ENCODE measurements at places on chromosomes 1 and 21.

GRCh38 chr1:217240656-217241055 is 390.2 kb downstream of the GPATCH2 start:
- DNase-seq = no peak

GRCh38 chr1:200147094-200147493 is 119.6 kb downstream of the NR5A2 start:
- no peak for DNase-seq

GRCh38 chr1:234730475-234730769 is 120.4 kb upstream of the IRF2BP2 start:
- no peak for DNase-seq

- no peak for DNase-seq
Observed at GRCh38 chr1:99566290-99567021, 79.5 kb upstream of the PALMD start.

DNA sequence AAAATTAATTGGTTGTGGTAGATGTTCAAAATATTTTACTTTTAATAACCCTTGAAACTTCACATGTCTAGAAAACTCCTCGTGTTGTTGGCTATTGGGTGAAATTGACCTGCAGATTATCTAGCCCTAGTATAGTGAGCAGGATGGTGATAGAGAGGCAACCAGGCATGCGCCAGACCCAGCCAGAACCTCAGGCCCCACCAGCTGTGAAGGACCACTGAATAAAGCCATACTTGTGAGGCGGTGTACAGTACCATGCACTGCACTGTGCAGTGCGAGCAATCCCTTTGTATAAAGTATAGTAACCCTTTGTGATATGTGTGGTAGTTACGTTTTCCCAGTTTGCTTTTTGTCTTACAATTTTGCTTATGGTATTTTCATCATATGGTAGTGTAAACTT is 8.5 kb downstream of the TTF2 start:
- DNase-seq = no peak

- DNase-seq = no peak
Observed at GRCh38 chr1:93625582-93626327, 55.9 kb downstream of the BCAR3 start.

DNA sequence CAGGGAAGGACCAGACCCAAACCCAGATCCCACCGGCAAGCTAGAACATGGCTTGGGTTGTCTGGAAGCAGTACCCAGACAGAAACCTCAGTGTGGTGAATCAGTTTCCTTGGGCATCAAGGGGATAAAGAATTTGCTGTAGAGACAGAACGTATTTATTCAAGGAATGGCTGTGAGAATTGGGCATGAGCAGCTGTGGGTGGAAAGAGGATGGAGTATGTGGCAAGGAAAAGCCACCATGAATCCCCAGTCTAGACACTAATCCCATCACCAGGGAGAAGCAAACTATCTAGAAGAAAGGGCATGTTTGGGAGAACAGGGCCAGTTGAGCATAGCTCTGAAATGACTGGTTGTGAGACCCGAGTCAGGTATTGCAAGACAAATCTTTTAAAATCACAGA is 109.2 kb downstream of the TOMM20 start:
- DNase-seq = no peak

- no peak for DNase-seq
Observed at GRCh38 chr21:14366998-14367397, 15.9 kb downstream of the HSPA13 start.

GRCh38 chr1:171623651-171624331 is 1.7 kb downstream of the MYOCOS start:
- DNase-seq = no peak

DNA sequence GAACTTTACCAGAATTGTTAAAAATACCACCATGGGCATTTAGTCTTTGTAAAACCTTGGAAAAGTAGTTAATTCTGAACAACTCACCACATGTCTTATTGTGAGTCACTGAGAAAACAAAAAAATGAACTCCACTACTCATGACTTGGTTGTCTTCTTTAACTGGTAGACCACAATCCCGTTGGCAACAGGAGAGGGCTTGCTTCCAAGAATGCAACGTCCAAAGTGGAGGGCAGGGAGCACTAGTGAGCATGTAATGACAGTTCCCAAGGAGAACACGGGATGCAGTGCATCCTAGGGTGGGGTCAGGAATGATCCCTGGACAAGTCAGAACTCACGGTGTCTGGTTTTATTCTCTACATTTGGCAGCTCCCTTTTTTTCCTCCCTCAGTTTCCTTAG is 15.2 kb upstream of the HMCN1 start:
- DNase-seq = no peak

DNA sequence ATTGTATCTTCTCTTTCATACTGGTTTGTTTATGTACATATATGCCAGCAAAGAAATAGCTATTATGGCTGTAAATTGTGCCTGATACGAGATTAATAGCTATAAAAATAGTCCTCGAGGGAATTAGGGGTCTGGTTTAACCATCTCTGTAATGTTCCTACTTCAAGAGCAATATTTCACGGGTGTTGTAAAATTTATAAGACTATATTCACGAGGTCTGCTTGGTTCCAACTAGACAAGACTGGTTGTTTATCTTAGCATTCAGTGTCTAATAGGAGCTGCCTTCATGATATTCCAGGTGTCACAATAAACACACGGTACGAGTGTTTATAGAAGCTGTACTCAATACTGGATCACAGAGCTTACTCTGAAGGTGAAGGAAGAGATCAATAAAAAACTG is 389.9 kb downstream of the SIPA1L2 start:
- no peak for DNase-seq

- DNase-seq = no peak
Observed at GRCh38 chr1:42945164-42945563, 13.5 kb downstream of the SLC2A1 start.

GRCh38 chr21:35208104-35208503 is 159.0 kb upstream of the RUNX1 start:
- no peak for DNase-seq

DNA sequence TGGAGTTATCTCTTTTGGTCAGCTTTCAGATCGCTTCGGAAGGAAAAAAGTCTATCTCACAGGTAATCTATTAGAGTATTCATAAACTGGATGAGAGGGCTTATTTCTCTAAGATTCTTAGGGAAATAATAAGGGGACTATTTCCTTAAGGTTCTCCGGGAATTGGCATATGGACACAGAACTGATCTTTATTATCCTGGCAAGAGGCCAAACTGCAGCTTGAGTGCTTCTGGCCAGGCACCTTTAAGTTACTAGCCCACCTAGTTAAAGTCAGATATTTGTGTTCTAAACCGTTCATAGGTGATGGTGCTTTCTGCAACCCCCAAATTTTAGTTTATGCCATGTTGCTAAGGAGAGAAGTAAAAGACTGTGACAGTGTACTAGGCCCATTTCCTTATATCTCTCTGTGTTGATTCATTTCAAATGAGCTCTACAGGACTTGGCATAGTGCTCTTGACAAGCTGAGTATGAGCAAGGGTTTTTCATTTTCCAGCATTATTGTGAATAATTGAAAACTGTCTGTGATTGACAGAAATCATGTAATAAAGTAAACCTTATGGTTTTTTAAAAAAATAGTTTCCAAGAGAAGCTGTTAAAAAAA is 43.4 kb downstream of the SLC22A15 start:
- DNase-seq = no peak

DNA sequence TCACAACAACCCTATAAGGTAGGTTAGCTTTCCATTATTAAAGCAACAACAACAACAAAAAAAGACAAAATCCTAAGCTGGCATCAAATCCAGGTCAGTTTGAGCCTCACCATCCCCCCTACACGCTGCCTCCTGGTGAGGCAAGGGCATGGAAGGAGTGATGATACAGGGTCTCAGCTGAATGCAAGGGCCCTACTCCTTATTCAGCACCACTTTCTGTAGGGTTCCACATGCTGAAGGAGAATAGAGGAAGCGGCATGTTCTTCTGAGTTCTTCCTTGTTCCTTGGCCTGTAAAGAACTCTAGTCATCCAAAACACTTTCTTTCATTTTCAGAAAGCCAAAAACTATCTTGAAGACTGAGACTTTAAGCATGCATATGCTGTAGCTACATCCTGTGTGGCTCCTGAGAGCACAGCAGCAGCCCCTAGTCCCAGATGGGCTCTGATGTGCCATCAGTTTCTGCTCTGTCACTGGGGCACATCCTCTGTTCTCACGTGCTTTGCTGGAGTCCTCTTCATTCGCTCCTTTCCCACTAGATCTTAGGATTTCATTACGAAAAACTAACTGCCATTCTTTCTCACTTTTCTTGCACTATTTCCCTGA is 6.2 kb downstream of the ILDR2 start:
- no peak for DNase-seq

DNA sequence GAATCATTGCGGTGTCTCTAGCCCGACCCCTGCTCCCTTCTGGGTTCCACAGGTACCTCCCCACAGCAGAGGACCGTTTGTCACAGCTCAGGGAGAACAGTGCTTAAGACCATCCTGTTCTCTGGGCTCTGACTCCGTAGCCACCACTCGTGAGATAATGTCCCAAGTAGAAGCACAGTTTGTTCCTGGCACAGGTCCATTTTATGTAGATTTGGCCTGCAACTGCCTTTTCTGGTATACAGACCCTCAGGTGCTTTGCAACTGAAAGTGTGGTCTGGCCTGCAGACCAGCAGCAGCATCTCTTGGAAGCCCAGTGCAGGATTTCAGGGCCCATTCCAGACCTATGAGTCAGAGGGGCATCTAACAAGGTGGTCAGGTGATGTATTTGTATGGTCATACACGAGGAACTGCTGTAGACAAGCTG is 28.4 kb upstream of the TMEM125 start:
- no peak for DNase-seq

- DNase-seq = no peak
Observed at GRCh38 chr1:24992761-24993211, 62.7 kb upstream of the RUNX3 start.

DNA sequence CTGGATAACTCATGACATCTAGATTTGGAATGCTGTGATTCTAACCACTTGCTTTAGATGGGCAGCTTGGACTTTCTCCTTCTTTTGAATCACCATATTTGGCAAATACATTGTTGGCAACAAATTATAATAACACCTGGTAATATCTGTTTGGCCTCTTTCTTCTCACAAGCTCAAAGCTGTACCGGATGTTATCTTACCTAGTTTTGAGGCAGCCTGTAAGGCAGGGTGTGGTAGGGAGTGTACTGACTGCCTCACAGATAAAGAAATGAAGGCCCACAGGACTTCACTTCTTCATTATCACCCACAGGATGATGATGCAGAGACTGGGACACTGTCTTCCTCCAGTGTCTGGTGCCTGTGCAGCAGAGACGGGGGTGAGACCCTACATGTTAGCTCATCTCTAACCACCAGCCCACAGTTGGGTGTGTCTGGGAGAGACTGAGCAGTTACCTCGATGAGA is 28.5 kb downstream of the TUFT1 start:
- DNase-seq = no peak

GRCh38 chr1:85303440-85304162 is 27.2 kb upstream of the BCL10 start:
- no peak for DNase-seq

DNA sequence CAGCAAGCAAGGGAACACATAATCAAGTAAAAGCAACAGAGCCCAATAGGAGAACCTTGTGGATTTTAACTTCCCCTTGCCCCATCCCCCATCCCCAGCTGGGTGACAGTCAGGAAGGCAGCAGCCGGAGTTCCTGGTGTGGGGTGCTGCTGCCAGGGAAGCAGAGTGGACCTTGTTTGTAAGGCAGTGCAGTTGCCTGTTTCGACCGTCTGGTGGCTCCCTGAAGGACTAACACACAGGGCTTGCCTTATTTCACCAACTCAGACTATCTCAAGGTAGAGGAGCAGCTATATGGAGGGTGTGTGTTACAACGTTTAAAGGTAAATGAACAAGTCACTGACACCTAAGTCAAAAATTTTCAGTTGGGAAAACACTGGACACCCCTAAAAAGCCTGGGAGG is 6.6 kb downstream of the KRTAP10-8 start:
- no peak for DNase-seq

GRCh38 chr1:232628335-232629249 is 1.3 kb downstream of the SIPA1L2 start:
- DNase-seq = no peak

DNA sequence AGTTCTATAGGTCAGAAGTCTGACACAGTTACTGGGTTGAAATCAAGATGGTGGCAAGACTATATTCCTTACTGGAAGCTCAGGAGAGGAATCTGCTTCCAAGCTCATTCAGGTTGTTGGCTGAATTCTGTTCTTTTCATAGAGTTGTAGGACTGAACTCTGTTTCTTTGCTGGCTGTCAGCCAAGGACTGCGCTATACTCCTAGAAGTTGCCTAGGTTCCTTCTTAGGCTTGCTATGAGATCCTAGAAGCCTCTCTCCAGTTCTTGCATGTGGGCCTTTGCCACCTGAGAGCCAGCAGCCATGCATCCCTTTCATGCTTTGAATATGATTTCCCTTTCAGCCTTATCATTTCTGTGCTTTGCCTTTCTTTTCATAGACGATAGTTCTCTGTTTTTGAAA is 176.4 kb downstream of the RPS6KC1 start:
- no peak for DNase-seq

DNA sequence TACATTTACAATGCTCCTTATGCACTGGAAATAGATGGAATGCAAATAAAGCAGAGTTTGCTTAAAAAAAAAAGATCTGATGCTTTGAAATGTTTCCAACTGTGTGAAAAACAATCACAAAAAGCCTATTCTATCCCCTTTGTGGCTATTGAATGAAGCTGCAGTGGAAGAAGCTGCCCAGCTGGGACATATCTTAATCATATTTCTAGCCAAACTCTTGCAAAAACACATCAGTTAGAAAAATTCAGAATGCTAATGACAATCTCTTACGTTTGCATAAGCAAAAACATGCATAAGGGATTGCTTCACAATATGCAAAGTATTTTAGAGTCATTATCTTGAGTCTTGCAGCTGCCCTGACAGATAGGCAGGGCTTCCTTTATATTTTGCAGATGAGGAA is 526.4 kb upstream of the USP24 start:
- DNase-seq = no peak

- no peak for DNase-seq
Observed at GRCh38 chr1:204513117-204513716, 3.0 kb upstream of the MDM4 start.

DNA sequence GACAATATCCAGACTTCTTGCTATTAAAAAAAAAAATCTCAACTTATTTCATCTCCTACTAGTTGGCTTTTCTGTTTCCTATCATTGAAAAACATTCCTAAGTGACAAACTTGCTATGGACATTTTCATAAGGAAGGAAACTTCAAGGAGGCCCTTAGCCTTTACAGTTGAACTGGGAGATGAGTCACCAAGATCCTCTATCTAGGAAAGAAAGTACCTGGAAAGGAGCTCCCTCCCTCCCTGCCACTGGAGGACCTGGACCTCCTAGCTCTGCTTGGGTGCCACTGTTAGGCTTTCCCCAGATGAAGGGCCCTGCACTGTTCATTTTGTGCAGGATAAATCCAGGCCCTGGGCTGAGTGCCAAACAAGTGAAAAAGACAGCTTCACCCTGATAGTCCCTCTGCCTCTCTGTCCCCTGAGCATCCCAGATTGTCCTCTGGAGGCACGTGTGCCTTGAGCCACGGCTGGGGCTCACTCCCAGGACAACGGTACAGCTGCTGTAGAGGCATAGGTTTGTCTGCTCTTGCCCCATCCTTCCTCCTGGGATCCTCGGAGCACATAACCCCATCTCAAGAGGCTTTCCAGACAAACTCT is 40.2 kb upstream of the SOX13 start:
- no peak for DNase-seq

Measured in stimulated activated CD8-positive, alpha-beta memory T cell treated with anti-CD3 and anti-CD28 coated beads, Interleukin-4, amount 100 ng/mL, for 4 hours (primary cell).